ENCODE measurements at places on chromosomes 7 and 10.

DNA sequence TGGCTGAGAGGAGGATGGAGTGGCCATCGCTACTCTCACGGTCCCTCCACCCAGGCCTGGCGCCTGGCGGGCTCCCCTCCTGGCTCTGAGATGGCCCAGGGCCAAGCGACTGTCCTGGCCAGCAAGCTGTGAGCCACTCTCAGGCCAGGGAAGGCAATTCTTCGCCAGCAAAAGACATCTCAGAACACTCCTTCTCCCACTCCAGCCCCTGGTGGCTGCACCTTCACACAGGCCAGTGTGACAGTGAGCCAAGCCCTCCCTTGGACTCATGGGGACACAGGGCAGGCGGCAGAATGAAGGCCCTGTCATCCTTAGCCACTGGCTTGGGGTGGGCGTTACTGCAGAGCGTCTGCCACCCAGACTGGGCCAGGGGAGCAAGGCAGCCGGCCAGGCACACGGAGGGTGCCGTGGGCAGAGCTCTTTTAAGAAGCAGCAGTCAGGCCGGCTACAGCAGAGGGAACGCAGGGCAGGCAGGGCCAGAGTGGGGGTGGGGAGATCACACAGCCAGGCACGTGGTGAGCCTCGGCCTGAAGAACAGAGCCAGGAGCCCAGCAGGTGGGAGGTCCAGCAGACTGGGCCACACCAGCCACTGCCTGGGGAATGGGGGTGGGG lies 14.4 kb downstream of the STK32C start:
- DNase-seq: no peak

- DNase-seq: peak; percentile 17
Observed at GRCh38 chr10:72785409-72785808, 93.5 kb downstream of the MCU start.

DNA sequence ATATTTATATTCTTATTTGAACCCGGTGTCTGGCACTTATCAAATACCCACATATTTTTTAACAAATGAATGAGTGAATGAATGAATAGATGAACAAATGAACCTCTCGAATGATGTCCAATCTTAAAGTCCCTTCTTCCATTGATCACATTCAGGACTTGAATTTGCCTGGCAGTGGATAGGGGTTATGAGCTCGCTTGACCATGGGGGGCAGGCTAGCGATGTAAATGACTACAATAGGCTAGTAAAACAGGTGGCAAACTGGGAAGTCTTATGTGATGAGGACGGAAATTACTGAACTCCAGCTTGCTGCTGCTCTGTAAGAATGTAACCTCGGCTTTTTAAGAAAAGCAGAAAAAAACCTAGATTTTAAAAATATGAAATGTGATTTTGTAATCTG lies 247.7 kb upstream of the DKK1 start:
- no peak for DNase-seq

GRCh38 chr10:48296576-48297098 lies 9.8 kb upstream of the MAPK8 start:
- no peak for DNase-seq

DNA sequence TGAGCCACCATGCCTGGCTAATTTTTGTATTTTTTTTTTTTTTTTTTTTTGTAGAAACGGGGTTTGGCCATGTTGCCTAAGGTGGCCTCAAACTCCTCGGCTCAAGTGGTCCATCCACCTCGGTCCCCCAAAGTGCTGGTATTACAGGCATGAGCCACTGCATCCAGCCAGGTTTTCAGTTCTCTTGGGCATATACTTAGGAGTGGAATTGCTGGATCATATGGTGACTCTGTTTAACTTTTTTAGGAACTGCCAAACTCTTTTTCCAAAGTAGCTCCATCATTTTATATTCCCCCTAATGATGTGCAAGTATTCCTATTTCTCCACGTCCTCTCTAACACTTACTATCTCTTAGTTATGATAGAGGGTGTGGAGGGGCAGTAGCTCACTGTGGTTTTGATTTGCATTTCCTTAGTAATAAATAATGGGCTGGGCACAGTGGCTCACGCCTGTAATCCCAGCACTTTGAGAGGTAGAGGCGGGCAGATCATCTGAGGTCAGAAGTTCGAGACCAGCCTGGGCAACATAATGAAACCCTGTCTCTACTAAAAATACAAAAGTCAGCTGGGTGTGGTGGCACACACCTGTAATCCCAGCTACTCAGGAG lies 41.6 kb downstream of the SUFU start:
- DNase-seq: no peak

DNA sequence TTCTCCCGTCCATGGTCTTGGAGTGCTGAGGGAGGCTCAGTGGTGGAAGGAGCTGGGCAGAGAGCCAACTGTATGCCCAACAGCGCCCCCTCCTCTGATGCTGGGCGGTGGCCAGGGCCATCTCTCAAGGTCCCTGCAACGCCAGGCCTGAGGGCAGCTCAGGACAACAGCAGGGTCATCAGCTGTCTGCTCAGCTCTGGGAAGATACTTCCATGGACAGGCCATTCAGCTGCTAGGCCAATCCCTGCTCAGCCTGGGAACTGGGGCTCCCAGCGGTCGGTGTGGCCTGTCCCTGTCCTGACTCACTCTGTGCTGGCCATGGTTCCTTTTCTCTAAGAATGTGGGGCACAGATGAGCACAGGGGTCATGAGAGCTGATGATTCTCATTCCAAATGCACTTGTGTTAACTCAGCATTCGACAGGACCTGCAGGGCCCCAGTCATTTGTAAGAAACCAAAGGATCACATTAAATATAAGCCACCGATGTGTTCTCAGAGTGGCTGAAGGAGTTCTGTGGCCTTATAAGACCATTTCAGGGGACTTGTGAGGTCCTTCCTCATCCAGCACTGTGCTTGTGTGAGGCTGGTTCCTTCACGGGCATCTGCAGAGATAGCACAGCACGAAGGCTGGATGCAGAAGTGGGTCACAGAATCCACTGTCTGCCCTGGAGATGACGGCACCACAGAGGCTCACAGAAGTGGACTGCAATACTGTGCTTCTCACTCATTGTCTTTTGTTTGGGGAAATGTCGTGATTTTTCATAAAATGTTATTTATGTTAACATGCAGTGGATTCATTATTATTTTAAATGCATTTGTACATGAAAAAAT lies 73.0 kb downstream of the ADCY1 start:
- DNase-seq: no peak

- peak; percentile 80 for DNase-seq
Observed at GRCh38 chr10:62171791-62172190, 96.9 kb downstream of the RTKN2 start.

- no peak for DNase-seq
Observed at GRCh38 chr7:50220273-50220672, 84.2 kb upstream of the IKZF1 start.

GRCh38 chr10:43417950-43418768 lies 9.2 kb upstream of the HNRNPF start:
- peak; percentile 87 for DNase-seq

DNA sequence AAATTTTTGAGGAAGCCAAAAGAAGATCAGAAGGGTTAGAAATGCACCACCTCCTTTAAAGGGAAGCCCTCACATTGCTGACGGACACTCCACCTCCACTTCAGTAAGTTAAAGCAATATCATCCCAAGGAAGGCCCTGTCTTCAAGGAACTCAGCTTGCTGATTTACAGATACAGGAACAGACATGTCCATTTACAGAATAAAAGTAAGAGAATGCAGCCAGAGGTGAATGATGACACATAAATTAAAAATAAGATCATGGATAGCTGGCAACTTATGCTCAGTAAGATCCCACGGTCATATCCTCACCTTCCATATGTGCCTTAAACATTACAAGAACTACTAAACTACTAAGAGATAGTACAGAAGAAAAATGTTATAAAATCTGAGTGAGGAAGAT lies 20.4 kb downstream of the GRB10 start:
- no peak for DNase-seq

DNA sequence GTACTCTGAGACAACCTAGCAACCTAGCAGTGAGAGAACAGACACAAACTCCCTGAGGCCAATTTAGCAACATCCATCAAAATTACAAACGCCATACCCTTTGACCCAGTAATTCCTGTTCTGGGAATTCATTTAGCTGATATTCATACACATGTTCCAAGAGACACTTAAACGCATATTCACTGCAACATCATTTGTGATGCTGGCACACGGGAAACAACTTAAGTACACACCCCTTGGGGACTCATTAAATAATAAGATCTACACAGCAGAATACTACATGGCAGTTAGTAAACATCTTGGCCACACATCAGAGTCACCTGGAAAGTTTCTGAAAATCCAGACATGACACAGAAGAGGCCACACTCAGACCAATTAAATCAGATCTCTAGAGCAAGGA lies 17.6 kb downstream of the NUDCD3 start:
- DNase-seq: no peak

DNA sequence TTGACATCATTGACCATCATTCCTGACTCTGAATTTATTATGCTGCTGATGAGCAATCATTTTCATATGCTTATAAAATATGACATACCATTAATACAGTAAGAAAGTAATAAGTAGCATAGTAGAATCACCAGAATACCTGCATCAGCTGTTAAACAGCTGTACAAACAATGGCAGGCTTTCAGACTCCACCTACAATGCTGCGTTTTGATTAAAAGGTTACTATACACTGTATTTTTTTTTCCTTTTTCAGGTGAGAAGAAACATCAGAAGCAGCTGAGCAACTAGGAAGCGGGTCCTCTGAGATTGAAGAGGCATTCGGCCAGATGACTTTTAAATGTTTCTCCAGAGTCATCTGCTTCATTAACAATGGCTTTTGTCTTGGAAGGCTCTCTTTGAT lies 7.1 kb downstream of the ASNS start:
- no peak for DNase-seq

DNA sequence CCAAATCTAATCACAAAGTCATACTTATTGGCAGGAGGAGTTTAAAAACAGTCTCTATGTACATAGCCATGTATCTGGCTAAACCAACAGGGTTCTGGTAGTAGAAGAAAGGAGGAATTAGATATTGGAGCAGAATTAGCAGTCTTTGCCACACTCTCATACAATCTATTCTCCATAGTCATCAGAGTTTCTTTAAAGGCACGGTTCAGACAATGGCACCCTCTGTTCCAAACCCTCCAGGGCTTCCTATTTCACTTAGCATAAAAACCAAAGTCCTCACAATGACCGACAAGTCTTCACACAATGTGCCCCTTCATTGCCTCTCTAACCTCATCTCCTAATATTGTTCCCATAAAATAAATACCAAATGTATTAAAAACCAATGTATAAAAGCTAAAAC lies 12.7 kb downstream of the ZNF438 start:
- DNase-seq: no peak

DNA sequence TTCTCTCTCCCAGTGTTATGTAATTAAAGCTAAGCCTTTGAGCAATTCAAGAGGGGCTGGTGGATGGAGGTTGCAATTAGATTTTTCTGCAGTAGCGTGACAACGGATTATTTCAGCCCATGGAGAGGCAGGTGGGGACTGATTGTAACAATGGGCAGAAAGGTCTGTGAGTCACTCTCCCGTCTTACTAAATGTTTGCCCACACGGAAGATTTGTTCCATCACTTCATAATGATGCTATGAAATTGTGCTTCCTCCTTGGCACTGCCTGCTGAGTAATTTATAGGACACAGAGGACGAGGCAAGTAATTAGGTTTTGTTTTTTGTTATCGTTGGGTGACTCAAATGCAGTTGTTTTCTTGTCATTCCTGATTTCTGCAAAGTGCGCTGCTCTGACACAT lies 594.5 kb upstream of the DPP6 start:
- no peak for DNase-seq

DNA sequence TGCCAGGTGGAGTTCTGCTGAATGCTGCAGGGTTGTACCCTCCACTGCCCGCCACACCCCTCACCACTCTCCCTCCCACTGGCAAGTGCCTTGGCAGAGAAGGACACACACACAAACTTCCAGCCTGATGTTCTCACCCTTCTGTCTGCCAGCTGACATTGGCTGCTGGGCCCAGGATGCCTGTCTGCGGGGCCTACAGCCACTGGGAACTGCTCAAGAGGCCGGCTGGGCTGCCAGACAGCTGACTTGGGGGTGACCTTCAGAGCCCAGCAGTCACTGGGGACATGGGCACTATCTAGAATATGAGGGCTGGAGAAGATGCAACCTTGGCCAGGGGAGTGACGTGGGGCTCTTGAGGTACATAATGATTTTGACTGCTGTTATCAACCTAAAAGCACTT lies 157.1 kb downstream of the SH3PXD2A start:
- no peak for DNase-seq

- no peak for DNase-seq
Observed at GRCh38 chr7:150948791-150949251, 29.3 kb downstream of the KCNH2 start.

DNA sequence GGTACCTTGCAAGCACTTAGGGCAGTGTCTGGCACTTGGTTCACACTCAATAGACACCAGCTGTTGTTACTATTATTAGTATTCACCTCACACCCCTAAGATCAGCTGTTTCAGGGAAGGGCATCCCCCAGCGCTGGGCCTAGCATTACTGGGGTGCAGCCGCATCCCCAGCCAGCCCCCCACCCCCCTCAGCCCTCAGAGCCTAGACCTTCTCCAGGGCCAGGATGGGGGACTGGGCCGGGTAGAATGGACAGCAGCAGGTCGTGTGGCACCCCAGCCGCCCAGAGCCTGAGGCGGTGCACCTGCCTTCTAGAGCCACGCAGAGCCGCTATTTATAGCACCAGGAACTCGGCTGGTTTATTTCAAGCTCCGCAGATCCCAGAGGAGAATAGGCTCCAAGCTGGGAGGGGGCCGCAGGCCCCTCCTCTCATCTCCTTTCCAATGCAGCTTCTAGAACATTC lies 60.5 kb downstream of the GTF2IRD1 start:
- DNase-seq: no peak

DNA sequence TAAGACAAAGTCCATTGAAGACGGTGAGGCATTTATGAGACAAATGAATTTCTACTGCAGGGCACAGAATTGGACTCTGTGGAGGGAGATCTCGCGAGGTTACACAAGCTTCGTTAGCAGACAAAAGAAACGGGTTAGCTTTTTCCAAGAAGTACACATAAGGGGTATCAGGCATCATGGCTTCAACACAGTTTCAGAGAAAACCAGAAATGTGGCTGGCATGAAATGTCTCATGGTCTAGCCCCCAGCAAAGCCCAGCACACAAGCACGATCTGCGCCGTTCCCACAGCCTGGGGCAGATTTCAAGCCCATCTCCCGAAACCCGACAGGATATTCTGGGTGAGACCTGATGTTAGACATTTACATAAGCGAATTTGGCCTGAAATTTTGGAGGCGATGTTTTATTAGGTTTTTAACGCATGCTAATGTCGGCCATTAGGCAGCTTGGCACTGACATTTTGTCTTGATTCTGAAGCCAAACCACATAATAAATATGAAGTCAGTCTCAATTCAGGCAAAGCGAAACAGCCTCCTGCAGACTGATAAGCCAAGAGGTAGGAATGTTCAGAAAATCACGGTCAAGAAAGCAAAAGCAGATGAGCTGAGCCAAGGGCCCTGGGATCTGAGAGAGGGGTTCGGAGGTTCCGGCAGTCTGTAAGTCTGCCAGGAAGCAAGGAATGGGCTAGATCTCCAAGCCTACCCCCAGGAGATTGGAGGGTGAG lies 240.5 kb downstream of the PRPF18 start:
- no peak for DNase-seq

DNA sequence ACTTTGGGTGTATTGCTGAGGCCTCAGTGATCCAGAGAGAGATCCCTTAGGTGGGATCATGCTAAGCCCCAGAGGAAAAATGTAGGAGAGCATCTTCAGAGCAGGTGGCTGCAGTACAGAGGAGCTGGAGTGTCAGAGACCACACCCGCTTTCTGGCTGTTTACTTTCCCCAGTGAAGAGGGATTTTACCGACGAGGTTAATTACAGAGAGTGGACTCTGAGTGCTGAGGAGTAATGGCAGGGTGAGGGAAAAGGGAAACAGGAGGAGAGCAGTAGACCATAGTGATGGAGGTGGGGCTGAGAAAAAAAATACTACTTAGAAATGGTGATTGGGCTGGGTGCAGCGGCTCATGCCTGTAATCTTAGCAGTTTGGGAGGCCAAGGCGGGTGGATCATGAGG lies 43.3 kb upstream of the HBP1 start:
- DNase-seq: no peak

All from endothelial cell of umbilical vein (primary cell).